ENCODE measurements at places on chromosomes 13 and 19. TPM values are rescaled to one million over a fixed set of nuclear protein-coding genes. Genes with fewer than 3 reads are reported as not detected.

STAP2 gene
- 61.4 TPM for total RNA-seq

ENOX1 gene
- not detected for total RNA-seq

LYL1 gene
- total RNA-seq, result 2.1 TPM

DMPK gene
- 36.6 TPM for total RNA-seq

LYPD3 gene
- 312 TPM for total RNA-seq

FGF21 gene
- not detected for total RNA-seq

ODAD3 gene
- not detected for total RNA-seq

GJA3 gene
- 0.85 TPM for total RNA-seq

SIGLEC5 gene
- not detected for total RNA-seq

FGF9 gene
- 0.76 TPM for total RNA-seq

KIR3DL2 gene
- not detected for total RNA-seq

OR7G2 gene
- not detected for total RNA-seq

ZNF490 gene
- 5.6 TPM for total RNA-seq

ZNF667 gene
- total RNA-seq, result 0.53 TPM

PROZ gene
- total RNA-seq, result not detected

OBI1 gene
- total RNA-seq, result 3.4 TPM

TTC9B gene
- not detected for total RNA-seq

MBD3L2 gene
- total RNA-seq, result not detected

BCL3 gene
- total RNA-seq, result 36.4 TPM

CGB5 gene
- total RNA-seq, result not detected

C19orf33 gene
- 843 TPM for total RNA-seq

ZNF446 gene
- 6.0 TPM for total RNA-seq

ZNF98 gene
- total RNA-seq, result 0.62 TPM

ZNF253 gene
- 4.5 TPM for total RNA-seq

ZNF583 gene
- total RNA-seq, result 6.1 TPM

IRGC gene
- not detected for total RNA-seq

ZNF540 gene
- 0.68 TPM for total RNA-seq

AP3D1 gene
- 99.9 TPM for total RNA-seq

CGB2 gene
- not detected for total RNA-seq

GZMM gene
- total RNA-seq, result not detected

OR7C1 gene
- not detected for total RNA-seq

PRKCSH gene
- 107 TPM for total RNA-seq

ZNF700 gene
- total RNA-seq, result 11.9 TPM

INSL3 gene
- total RNA-seq, result not detected

SHD gene
- not detected for total RNA-seq

CCL25 gene
- total RNA-seq, result not detected

ZFR2 gene
- total RNA-seq, result not detected

CYP2F1 gene
- total RNA-seq, result 0.19 TPM

ZNF525 gene
- 2.3 TPM for total RNA-seq

PTH2 gene
- total RNA-seq, result not detected

FXYD3 gene
- 599 TPM for total RNA-seq

FAM216B gene
- not detected for total RNA-seq

KLK15 gene
- not detected for total RNA-seq

CEACAM4 gene
- 2.9 TPM for total RNA-seq

FCAR gene
- 0.61 TPM for total RNA-seq

DZIP1 gene
- total RNA-seq, result 12.8 TPM

APBA3 gene
- 12.9 TPM for total RNA-seq

YJU2 gene
- total RNA-seq, result 18.5 TPM

SYNGR4 gene
- total RNA-seq, result not detected

TJP3 gene
- 25.2 TPM for total RNA-seq

RASGRP4 gene
- total RNA-seq, result 0.64 TPM

AP1M2 gene
- total RNA-seq, result 54.4 TPM

VAV1 gene
- total RNA-seq, result 2.0 TPM

KLK1 gene
- total RNA-seq, result not detected

NKPD1 gene
- total RNA-seq, result 3.3 TPM

NOTCH3 gene
- total RNA-seq, result 278 TPM

ZNF560 gene
- not detected for total RNA-seq

Measured in esophagus squamous epithelium (tissue), 5 donors.